ENCODE measurements at places on chromosomes 1 and 21.

DNA sequence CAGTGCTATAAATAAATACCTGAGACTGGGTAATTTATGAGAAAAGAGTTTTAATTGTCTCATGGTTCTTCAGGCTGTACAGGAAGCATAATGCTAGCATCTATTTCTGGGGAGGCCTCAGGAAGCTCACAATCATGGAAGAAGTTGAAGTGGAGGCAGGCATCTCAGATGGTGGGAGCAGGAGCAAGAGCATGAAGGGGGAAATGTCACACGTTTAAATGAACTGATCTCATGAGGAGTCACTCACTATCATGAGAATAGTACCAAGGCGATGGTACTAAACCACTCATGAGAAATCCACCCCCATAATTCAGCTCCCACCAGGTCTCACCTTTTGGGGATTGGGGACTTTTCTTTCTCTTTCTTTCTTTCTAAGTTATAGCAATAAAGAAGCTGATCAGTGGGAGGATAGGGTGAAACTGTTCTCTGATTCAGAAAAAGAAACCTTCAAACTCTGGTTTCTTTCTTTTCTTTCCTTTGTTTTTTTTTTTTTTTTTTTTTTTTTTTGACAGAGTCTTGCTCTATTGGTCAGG is 17.1 kb upstream of the SPAG17 start:
- DNase-seq: no peak

DNA sequence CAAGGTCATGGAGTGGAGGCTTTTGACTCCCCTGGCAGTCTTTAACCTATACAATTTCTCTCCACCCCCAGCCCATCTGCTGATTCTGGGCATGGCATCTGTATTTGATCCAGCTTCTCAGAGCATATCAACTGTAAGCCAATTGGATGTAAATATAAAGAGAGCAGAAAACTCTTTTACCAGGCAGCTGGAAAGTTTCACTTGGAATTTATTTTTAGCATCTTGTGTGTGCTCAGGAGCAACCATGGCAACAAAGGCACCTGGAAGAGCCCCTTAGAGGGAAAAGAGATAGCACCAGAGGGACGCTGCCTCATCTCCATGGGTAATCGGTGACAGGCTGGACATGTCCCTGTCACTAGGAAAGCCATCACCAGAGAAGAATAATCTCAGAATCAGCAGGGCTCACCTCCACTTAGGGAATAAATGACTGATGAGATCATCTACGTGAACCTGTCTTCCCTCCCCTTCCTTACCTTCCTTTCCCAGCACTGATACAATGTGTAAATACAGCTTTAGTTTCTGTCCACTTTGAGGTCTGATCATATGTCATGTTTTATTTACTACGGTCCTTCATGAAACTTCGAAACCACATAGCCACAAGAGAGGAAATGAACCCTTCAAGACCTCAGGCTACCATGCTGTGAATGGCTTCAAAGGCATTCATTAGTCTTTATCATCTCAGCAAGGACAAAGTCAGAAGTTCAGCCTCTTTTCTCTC is 25.3 kb upstream of the SIPA1L2 start:
- DNase-seq: no peak

GRCh38 chr21:38334866-38335265 is 78.1 kb downstream of the KCNJ15 start:
- no peak for DNase-seq

- no peak for DNase-seq
Observed at GRCh38 chr1:75129983-75130789, 4.0 kb upstream of the LHX8 start.

- DNase-seq: no peak
Observed at GRCh38 chr1:184789884-184790283, 35.2 kb upstream of the EDEM3 start.

GRCh38 chr1:54944610-54945392 is 35.6 kb upstream of the TMEM61 start:
- peak; percentile 58 for DNase-seq

DNA sequence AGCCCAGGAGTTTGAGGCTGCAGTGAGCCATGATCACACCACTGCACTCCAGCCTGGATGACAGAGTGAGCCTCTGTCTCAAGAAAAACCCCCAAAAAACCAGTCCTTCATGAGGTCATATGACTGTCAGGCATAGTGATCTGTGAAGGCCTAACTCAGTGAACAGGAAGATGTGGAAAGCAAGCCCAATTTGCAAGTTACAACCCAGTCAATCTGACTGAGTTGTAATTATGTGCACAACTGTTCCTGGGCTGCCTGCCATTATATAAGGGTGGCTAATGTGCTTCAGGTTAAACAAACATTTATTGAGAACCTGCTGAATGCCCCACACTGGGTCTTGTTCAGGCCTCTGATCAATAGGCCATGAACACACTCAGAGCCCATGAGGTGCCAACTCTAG is 38.2 kb upstream of the KIRREL1 start:
- no peak for DNase-seq

GRCh38 chr1:216807696-216808095 is 84.5 kb upstream of the ESRRG start:
- no peak for DNase-seq

GRCh38 chr1:57277681-57278080 is 146.2 kb downstream of the DAB1 start:
- no peak for DNase-seq

DNA sequence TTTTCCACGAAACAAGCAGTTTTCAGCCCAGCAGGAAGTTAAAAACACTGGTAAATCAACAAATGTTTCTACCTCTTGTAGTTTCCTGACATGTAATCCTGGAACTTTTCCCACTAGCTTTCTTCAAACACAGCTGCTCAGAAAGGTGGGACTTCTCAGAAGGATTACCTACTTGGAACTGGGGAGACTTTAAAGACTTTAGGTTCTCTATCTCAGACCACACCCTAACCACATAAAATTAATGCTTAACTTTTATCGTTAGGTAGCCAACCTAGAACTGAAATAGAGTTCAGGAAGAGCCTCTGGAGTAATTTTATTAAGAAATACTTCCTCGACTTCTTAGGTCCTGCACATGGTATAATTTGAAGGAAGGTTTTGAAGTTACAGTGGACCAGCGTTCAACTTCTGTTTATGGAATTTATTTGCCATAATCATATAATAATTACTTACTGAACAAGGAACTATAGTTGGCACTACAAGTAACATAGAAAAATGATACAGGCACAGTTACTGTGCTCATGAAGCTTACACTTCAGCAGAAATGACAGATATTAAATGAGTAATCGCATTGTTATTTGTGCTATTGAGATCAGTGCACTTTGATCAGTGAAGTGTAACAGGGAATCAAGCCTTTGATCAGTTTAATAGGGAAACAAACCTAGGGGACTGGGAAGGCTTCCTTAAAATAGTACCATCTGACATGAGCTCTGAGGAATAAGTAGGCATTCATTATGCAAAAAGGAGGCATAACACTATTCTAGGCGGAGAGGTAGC is at the start of gene BCL2L15:
Gene BCL2L15 (minus strand): TSS at position 180 of the 774 bp plus-strand sequence. CDS start 206 bp downstream, outside the sequence.
- no peak for DNase-seq

GRCh38 chr1:225508538-225509375 is 80.9 kb upstream of the LBR start:
- DNase-seq: no peak

DNA sequence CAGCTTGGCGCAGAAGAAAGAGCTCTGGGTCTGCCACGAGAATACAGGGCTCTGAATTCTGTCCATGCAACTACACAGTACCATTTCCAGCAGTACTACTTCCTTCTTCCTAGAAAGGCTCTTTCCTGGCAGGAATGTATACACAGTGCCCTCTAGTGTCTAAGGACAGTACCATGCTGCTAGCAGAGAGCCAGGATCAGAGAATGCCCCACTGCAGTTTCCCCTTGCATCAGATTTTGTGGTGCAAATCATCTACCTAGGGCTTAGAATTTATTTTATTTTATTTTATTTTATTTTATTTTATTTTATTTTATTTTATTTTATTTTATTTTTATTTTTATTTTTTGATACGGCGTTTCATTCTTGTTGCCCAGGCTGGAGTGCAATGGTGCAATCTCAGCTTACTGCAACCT is 50.8 kb downstream of the PAX7 start:
- peak; percentile 52 for DNase-seq

DNA sequence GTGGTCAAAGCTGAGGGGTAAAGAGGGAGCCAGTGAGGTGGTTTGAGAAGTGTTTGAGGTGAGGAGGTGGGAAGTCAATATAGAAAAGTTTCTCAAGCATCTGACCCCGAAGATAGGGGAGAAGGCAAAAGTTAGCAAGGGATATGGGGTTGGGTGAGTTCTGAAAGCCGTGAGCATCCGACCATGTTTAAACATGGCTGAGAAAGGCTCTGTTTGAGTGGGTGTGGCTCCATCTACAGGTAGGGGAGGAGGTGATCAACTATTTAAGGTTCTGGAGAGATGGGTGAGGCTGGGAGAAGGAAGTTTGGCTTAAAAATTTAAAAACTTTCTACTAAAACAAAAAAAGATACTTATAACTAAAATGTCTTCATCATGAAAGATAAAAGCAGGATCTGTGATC is 273.8 kb downstream of the KCNJ6 start:
- DNase-seq: no peak

- no peak for DNase-seq
Observed at GRCh38 chr21:34635307-34635706, 20.4 kb upstream of the RCAN1 start.

DNA sequence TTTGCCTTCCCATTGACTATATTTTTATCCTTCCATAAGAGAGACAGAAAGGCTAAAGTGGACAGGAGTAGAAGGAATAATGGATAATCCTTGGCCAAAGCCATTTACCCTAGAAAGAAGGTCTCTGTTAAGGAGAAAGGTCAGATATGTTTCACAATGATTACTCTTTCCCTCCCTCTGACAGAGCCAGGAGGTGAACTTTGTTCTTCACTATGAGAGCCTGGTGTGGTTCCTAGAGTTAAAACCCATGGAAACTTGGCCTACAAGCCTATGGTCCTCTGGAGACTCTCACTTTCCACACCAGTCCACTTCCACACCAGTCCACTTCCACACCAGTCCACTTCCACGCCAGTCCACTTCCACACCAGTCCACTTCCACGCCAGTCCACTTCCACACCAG is 479.9 kb upstream of the ZP4 start:
- no peak for DNase-seq

DNA sequence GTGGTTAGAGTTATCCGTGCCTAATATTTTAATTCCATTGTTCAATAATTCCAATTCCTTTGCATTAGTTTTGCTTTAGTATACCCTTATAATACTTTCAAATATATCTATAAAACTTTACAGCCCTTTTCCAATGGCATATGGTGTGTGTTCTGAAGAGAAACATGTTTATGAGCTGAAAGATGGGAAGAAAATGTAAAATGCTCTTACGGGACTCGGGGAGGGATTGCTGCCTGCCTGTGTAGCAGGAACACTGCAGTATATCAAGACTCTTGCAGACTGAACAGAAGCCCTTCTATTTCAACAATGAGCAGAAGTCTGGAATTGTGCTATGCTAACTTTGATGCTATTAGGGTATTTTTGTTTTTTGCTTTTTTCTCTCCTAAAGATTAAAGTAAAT is 406.8 kb downstream of the PTBP2 start:
- no peak for DNase-seq

DNA sequence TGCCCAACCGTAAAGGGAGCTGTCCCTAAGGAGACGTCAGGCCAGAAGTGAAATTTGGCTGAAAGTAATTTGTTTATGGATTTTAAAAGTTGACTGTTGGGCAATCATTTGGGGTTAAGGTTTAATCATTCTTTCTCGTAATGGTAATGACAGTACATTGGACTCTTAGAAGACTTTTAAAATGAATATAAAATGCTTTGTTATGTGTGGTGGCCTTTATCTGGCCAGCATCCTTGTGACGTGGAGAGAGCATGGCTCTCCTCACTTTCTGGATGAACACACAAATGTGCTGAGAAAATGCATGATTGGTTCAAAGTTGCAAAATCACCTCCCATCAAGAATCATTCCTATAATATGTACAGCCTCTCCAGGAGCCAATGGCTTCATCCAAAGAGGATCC is 160.2 kb downstream of the DHRS3 start:
- no peak for DNase-seq

DNA sequence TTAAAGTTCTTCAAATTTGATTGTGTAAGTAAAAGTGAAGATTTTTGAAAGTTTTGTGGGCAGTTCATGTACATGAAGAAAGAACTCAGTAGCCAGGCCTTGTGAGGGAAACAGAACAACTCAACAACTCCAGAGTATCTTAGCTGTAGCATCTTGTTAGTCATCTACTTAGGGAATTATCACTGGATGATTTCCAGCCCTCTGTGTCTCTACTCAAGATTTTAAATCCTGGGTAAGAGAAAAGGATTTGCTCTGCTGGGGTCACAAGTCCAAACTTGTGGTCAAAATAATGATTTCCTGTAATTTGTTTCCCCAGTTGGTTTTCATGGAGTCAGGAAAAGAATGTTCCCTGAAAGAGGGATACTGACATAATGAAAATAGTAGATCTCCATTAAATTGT is 8.2 kb downstream of the OR10T2 start:
- no peak for DNase-seq

DNA sequence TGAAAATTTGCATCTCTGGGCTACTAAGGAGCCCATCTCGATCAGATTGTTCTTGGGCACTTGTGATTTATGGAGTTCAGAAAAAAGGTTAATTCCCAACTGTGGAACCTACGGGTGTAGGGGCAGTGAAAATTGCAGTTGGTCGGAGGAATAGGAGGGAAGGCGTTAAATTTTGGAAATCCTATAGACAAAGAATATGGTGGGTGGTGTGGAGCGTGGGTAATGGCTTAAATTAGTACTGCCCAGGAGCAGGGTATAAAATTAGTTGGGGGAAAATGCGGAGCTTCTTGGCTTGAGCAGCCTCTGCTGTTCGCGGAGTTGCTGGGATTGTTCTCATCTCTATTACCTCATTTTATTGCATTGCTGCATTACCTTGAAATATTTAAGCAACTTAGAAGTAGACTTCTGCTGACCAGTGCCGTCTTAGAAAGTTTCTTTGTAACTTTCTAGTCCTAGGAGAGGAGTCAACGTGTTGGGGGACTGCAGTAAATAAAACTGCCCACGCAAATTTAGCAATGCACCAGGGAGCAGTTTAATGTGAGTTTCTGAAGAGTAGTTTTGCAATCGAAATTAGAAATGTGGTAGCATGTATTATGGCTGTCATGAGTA is 514 bp downstream of the S1PR1 start:
- no peak for DNase-seq

DNA sequence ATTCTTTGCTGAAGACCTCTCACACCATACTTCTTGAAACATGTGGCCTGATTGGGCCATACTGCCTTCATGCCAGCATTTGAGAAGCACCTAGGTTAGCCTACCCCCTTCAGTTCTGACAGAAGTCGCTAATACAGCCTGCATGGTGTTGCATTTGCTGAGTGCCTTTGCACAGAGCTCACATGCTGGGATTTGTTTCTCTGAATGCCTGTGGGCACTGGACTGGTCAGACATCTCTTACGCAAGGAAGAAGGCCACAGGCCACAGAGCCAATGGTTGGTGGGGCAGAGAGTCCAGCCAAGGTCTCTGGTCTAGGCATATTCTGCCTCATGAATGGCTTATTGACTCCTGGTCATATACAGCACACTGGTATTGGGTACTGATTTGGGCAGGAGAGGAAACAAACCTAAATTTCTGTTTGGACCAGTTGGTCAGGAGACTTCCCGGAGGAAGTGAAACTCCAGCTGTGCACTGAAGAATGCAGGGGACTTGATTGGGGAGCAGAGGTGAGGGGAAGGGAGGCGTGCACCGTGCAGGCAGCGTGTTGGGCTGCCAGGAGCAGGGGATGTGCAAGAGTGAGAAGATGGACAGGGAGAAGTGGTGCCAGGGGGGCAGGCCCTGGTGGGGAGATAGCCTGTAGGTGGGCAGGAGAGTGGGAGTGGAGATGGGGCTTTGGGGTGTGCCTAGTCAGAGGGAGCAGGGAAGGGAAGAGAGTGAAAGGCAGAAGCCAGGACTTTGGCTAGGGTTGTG is 18.1 kb downstream of the URB2 start:
- DNase-seq: no peak
